Foreskin fibroblast (primary cell): ENCODE measurements at places on chromosomes 6 and 20.

DNA sequence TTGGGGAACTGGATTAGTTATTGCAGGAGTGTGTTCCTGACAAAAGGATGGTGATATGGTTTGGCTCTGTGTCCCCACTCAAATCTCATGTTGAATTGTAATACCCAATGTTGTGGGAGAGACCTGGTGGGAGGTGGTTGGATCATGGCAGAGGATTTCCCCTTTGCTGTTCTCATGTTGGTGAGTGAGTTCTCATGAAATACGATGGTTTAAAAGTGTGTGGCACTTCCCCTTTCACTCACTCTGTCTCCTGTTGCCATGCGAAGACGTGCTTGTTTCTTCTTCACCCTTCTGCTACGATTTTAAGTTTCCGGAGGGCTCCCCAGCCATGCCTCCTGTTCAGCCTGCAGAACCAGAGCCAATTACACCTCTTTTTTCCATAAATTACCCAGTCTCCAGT, 16.2 kb upstream of the TREM1 start:
- DNase-seq = no peak

DNA sequence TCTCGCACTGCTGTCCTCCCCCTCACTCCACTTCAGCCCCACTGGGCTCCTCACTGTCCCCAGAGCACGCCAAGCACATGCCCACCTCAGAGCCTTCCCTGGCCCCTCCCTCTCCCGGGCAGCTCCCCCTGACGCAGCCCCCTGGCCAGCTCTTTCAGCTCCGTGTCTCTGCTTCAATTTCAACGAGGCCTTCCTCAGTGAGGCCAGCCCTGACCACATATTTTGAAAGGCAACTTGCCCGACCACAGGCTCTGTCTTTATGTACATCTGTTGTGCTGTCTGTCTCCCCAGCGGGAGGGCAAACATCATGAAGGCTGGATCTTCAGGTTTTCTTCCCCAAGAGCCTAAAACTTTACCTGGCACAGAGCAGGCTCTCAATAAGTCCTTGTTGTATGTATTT, 44.6 kb downstream of the JPH2 start:
- DNase-seq = peak; percentile 21

DNA sequence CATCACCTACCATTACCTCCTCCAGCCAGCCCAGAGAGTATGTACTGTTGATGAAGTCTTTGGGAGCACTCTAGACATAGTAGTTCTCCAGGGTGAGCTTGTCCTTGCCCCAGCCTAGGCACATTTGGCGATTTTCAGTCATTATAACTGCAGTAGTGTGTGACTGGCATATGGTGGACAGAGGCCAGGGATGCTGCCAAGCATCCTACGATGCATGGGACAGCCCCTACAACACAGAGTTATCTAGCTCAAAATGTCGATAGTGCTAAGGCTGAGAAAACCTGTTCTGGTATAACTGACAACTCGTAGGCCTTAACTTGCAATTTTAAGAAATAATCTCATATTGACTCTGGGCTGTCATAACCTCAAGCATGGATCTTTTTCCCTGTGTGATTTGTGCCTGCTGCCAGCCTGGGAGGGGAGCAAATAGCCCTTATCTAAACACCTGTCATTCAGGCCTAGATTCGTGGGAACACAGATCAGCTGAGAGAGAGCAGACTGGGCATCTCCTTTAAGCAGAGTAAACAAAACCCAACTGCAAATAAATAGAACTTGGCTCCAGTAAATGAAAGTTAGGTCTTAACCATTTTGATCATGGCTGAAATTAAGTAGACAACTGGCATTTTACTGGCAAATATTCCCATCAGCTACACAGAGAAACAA, 102.6 kb downstream of the SPTLC3 start:
- DNase-seq = no peak

DNA sequence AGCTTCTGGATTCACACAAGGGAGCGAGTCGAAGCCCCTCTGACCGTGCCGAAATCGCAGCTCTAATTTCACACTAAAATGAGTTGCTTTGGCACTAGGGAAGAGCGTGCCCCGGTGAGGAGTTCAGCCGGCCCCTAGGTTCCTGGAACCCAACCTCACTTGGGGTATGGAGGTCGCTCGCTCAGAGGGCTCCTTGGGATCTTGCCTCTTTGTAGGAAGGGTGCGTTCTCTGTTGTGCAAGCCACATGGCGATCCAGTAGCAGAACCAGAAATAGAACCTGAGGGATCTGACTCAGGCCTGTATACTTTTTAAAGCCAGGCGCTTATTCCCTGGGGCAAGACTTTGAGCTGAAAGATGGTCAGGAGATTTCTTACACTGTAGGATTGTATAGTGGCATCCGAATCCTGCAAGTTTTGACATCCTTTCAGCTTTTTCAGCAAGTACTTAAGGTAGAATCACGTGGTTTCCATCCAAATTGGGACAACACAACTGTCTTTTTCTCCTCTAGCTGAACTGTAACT, 861 bp upstream of the RALGAPA2 start:
- DNase-seq = no peak

- no peak for DNase-seq
Measured at GRCh38 chr20:53138454-53139262, 166.5 kb downstream of the TSHZ2 start.

DNA sequence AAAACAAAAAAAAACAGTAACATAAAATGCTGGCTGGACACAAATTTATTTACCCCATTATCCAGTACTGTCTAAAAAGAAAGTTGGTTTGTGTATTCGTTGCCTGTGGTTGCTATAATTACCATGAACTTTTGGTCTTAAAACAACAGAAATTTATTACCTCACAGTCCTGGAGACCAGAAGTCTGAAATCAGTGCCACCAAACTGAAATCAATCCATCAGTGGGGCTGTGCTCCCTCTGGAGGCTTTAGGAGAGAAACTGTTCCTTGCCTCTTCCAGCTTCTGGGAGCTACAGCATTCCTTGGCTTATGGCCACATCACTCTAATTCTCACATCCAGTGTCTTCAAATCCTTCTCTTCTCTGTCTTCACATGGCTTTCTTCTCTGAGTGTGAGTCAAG, 79.4 kb downstream of the SNX5 start:
- DNase-seq = no peak

GRCh38 chr6:44608175-44608574, 220.7 kb downstream of the CDC5L start:
- DNase-seq = no peak

DNA sequence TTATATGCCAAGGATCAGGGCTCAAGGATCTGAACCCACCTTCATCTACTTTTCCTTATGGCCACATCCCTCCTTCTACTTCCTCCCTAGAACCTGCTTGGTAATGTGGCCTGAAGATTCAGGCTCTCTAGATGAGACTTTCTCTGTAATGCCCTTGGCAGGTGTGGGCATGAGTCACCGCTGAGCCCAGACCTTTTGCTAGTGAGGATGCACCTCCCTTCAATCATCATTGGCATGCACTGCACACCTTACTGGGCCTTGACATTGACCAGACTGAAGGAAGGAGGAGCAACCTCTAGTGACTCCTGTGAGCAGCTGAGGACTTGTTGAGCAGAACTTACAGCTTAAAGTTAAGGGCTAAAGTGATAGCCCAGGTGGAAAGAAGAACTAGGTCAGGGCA, 405.3 kb downstream of the MAFB start:
- no peak for DNase-seq

- no peak for DNase-seq
Measured at GRCh38 chr6:43226192-43226851, 3.0 kb downstream of the DNPH1 start.

DNA sequence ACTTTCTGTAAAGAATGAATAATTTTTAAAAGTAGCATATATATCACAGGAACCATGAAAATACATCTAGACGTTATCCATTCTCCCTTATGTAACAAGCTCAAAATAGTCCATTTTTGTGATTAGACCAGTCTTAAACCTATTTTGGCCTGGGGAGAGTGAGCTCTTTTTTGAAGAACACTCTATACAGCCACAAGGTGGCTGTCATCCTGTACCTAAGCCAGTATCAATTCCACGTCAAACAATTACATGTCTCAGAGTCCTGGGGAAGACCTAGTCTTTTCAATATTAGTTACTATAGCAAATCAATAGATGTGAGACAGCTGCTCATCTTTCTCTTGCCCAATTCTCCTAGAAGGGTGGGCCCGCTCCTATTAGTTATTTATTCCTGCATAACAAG, 28.4 kb downstream of the FBXO5 start:
- no peak for DNase-seq

DNA sequence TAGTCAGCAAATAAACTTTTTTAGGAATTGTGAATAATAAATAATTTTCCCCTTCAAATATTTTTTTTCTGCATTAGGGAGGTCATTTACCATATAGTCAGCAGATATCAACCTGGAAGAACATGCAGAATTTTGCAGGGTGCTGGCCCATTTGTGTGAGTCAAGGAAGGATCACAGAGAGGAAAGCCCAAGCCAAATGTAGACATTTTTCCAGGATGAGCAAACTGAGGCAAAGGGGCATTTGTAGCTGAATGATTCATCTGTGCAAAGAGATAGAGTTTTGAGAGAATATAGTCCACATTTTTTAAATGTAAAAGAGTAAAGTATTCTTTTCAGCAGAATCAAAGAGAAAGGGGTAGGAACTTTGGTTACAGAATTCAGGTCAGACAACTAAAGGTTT, 555.5 kb upstream of the MARCKS start:
- DNase-seq = peak; percentile 55

DNA sequence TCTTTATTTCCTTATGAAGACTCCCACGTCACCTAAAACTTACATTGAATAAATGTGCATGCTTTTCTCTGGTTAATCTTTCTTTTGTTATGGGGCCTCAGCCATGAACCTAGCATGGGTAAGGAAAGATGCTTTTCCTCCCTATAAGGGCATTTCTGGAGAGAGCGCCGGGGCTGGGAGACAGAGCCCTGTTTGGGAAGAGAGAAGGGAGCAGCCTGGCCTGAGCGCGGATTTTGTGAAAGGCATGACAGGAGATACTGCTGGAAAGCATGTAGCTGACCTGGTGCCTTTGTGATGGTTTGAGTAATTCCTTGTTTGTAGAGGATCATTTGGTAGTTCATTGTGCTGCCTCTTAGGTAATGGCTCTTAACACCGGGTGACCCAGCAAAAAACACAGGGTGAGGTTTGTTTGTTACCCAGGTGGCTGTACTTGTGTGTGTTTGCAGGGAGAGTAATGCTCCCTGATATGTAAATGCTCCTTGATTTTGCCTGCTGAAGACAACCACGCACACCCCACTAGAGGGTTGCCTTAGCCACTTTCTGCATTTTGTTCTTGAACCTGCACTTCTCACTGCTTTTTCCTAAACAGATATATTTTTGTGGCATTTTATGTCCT, 59.2 kb downstream of the ANKRD6 start:
- DNase-seq = no peak

DNA sequence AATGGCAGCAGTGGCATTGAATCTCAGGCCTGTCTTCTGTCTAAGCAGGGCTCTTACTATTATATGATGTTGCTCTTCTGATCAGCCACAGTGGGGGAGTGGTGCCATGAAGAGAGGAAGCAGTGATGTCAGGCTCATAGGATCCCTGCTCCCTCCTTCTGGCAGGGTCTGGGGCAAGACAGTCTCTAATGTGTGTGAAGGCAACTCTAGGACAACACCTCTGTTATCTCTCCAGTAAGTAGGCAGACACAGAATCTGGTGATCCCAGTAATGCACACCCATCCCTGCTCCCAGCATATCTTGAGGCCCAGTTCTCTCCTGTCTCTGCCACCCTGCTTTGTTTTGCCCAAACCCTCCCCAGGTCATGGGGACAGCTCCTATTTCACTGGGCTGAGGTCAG, 8.8 kb downstream of the C20orf202 start:
- DNase-seq = no peak

- DNase-seq = no peak
Measured at GRCh38 chr6:34817446-34817845, 25.6 kb downstream of the BLTP3A start.

DNA sequence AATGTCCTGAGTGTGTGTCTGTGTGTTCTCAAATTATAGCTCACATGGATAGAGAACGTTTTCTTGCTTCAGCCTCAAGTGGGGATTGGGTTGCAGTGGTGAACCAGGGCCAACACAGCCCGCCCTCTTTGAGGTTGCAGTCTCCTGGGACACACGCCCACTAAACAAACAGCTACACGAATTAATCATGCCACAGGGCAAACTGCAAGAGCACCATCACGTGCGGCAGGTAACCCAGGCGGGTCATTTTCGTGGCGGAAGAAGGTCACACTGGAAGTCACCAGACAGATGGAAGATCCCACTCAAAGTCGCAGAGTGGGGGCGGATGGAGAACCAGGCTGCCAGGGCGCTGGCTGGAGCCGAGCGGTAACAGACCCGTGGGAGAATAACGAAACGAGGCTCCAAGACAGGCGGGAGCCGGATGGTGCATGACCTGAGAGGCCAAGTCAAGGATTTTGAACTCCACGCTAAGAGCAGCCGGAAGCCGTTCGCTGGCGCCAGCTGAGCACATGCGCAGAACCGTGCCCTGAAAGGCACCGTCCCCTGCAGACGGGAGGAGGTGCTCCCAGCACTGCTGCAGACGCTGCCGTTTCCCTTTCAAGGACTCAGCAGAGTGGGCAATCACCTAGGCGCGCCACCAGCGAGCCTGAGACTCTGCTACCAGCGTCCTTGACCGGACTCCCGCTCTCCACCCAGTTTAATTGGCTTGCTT, 10.7 kb downstream of the DLL1 start:
- no peak for DNase-seq

- DNase-seq = peak; percentile 71
Measured at GRCh38 chr6:111487661-111488060, 4.6 kb upstream of the REV3L start.

GRCh38 chr20:48731536-48731935, 96.3 kb downstream of the PREX1 start:
- no peak for DNase-seq

- DNase-seq = no peak
Measured at GRCh38 chr6:39083231-39083634, 31.8 kb downstream of the SAYSD1 start.

GRCh38 chr6:31401403-31401802, 2.0 kb upstream of the MICA start:
- peak; percentile 78 for DNase-seq

GRCh38 chr6:3751077-3751729, at the start of gene PXDC1:
Gene PXDC1, minus strand, starts transcription at chr6:3751713. Its CDS starts 182 bp downstream, at chr6:3751531.
- peak; percentile 50 for DNase-seq

- no peak for DNase-seq
Measured at GRCh38 chr6:99285881-99286280, 63.6 kb downstream of the FAXC start.

DNA sequence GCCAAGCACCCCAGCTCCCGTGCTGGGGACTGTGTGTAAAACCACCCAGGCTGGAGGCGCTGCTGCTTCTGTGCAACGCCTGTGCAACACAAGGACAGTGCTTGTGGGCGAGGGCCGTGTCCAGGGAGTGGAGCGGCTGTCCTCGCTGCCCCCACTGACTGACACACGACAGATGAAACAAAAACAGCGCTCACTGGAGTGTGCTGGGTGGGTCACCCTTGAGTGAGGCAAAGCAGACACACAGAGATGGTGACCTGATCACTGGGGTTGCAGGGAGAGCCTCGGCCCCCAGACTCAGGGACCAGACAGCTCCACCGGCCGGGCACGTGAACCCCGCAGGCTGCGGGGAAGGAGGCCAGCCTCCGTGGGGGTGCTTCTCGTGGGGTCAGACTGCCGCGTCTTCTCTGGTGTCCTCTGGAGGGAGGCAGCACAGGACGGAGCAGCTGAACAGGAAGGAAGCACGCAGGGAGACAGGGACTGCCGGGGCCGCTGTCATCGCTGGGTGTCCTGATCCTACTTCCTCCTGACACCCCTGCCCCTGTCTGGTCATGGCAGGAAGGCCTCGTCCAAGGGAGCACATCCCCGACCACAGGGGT, 75.9 kb upstream of the CST7 start:
- DNase-seq = no peak
